BJ (cell line): ENCODE measurements at places on chromosomes 4 and X.

DNA sequence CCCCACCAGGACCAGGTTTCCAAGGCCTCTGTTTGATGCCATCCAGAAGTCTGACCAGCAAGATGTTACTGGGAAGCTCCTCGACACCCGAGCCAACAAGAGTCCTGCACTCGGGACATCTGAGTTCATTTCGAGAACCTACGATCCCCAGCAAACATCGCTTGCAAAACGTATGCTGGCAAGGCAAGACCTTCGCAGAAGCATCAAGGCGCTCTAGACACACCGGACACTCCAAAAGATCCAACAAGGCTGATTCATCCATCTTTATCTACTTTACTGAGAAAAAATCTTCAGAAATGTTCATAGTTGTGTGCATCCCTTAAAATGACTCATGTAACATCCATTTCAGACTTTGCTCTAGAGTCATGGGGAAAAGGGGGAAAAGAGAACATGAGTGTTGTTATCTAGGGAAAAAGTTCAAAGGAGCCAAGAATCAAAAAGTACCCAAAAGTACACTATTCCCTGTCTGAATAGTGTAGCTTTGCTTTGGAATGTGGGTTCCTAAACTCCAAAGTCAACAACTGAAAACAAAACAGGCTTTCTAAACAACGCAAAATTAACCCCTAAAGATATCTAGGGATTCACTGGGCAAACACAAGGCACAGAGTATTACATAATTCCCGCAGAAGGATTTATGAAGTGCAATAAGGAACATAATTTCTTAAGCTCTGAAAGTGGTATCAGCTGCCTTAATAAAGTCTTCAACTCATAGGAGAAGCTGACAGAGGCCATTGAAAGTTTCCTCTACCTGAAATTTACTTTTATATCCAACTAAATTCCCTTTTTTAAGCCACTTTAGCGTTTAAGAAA is 1.6 kb downstream of the SH3RF1 start:
- DNase-seq: peak; percentile 71

DNA sequence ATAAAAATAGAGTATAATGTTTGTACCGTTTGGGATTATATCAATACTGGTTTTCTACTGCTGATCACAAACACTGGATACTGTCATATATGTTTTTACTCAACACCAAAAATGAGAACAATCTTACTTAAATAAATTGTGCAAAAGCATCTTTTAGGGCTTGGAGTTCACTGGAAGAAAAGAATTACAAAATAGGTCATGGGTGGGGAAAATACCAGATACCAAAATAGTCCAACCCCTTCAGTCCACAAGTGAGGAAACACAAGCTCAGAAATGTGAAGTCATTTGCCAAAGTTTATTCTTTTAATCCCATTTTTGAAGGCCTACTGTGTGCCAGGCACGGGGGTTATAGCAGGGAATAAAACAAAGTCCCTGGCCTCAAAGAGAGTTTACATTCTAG is 64.4 kb downstream of the ADGRG2 start:
- no peak for DNase-seq

- no peak for DNase-seq
These were observed 40.3 kb downstream of the PPP3CA start for GRCh38 chr4:101306764-101307615.

GRCh38 chr4:156999175-156999517 is 27.5 kb upstream of the PDGFC start:
- DNase-seq: peak; percentile 87

DNA sequence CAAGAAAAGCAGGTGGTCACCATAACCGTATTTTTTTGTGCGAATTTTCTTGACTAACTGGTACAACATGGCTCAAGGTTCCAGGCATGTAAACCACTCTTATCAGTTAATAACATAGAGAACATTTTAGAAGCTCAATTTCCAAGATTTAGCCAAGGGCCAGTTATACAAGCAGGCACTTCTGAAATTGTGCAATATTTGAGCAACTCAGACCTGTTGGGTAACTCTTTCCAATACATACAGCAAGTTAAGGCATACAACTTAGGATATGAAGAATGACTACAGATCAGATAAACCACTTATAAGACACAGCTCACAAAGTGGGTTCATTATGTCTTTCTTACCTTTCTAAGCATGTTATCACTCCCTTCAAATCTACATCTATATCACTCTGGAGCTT is 43.9 kb downstream of the ZNF280C start:
- no peak for DNase-seq

DNA sequence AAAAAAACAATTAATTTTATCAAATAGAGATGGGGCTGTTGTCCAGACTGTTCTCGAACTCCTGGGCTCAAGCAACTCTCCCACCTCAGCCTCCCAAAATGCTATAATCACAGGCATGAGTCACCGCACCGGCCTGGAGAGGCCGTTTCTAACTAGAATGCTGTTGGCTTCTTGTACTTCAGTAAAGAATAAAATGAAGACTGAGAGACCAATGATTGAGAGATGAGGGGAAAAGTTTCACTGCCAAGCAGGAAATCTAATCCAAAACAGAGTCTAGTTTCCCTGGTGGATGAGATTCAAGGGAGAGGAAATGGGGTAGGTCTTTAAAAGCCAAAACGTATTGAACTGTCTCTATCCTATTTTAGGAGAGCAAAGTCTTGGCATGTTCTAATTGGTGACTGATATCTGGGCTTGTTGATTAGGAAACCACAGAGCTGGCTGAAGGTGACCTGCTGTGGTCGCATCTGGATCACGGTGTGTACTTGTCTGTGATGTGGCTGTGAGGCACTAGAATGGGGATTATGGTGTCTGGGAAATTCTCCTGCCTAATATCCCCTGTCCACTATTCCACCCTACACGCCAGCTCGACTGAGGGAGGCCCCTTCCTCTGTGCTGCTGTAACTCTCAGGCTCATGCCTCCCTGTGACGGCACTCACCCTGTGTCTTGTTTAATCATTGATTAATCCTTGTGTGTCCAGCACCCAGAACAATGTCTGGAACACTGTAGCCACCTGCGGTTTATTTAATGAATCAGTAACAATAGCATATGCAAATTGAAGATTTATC is 15.0 kb upstream of the TRIM2 start:
- DNase-seq: no peak

DNA sequence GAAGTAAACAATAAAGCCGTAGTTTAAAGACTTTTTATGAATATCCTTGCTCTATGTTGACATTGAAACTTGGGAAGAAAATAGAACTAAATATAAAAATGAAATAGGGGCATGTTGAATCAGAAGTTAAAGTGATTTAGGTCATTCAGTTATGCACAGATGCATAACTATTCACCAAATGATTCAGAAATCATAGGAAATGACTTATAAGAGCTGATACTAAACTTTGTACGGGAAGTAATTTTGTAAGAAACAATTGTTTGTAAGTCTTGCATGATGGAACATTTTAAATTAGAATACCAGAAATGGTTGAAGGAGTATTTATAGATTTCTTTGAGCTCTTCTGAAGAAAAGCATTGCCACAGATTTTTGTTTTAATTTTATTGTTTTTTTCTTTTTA is 246.5 kb downstream of the CPE start:
- DNase-seq: no peak
